ENCODE measurements at places on chromosomes 7 and 10.

DNA sequence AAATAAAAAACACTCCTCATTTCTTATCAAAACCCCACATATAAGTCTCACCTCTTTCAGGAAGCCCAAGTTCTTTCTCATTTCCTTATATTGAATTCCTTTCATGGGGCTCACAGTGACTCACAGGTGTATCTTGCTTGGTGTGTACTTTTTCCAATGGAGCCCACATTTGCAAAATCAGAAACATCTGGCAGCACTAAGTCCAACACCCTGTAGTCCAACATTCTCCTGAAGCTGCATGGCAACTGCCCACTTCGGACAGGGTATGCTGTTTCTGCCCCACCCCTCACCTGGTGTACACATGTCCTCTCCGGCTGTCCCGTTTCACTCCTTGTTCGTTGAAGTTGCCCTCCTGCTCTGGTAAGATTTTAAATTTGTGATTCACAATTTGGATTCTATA is 544.1 kb downstream of the SORCS3 start:
- no peak for DNase-seq

DNA sequence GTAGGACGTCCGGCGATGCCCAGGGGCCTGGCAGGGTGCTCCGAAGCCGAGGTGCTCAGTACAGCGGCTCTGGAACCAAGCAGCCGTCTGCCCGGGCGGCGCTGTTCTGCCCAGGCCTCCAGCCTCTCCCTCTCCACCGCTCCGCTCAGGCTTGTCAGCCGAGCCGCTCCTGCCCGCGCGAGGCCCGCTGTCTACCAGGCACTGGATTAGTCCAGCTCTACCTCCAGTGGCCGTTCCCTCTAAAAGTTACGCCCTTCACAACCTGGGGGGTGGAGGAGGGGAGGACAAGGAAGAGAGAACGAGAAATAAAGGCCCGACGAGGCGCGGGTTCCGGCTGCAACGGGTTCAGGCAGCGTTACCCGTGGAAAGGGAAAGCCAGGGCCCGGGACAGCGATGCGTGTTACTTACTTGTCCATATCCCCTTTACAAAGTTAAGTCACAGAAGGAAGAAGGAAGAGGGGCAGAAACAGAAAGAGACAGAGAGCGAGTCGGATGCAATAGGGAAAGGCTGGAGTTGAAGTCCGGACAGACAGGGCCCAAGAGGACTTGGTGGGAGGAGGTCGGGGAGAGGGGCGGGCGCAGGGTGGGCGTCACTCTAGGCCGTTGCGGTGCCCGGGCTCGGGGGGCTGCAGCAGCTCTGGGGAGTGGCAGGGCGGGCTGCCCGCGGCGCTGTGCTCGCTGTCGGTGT is 2.8 kb downstream of the SP8 start:
- DNase-seq, result peak; percentile 75

DNA sequence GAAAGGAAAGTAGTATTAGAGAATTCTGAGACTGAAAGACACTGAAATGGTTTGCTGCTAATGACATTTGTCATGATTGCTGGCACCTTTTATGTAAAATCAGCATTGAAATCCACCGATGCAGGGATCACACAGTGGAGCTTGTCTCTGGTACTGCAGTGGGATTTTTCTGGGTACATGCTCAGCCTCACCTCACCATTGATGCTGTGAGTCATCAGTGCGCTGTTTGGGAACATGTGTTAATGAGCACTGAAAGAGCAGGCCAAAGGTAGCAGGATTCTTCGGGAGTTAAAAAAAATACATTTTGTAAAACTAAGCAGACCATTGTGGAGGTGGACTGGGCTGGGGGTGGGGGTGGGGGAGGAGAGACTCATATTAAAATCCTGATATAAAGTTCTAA is 174.9 kb downstream of the CREB5 start:
- peak; percentile 45 for DNase-seq

DNA sequence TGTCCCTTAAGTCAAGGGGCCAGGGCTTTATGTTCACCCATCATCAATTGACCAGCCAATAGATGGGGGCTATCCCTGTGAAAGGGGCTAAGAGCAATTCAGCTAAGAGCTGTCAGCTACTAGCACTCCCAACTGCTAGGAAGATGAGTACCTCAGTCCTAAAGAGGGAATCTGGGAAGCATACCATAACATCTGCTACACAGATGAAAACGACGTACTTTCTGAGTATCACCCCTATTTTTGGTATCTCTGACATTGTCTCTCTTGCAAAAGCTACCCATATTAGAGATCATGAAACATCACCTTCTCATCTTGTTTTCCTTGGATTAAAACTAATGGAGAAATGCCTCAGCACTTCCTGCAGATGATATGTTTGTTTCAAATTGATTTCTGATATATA is 7.5 kb upstream of the SMNDC1 start:
- DNase-seq, result no peak

DNA sequence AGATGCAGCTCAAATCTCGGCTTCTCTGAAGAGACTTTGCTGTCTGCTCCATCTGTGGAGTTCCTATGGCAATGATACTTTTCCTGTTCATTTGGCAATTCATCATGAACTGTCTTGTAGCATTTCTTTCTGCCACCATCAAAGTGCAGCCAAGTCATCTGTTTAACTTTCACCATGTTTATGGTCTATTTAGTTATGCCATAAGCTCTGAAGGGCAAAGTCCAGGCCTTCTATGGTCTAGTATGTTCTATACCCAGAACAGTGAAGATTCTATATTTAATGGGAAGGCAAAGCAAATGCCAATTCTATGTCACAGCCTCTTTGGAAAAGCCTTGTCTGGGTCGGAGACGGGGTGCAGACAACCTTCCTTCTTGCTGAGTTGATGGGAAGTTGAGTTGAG is 472.6 kb downstream of the PLXNA4 start:
- DNase-seq, result no peak

DNA sequence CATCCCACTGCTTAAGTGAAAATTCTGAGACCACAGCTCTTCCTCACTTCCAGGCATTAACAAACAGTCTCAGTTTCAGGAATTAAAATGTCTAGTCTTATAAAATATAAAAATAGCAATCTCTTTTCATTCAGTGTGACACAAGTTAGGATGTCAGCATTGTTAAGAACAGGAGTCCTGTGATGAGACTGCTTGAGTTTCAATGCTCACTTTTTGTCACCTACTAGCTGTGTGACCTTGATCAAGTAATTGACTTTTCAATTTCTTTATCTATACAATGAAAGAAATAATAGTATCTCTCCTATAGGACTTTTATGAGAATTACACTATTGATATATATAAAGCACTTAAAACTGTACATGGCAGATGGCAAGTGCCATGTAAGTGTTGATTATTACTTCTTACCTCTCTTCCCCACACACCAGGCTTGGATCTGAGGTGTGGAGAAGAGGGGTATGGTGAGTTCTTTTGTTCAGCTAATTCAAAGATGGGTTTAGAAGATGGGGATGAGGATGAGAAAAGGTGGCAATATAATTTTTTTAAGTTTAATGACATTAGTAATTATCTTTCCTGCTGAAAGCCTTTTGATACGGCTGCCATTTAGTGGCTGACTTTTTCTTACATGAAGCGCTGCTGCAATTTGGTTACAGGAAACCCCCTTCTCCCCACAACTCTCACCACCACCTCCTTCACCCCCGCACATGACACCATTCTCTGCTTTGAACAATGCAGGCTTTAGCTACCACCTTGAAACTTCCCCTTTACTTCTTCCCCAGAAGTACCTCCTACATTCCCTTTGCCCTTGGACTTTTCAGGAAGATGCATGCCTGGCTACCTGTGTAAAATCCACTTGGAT is 20.8 kb upstream of the HYAL4 start:
- no peak for DNase-seq

- peak; percentile 20 for DNase-seq
These were observed 663.5 kb downstream of the KCNMA1 start for GRCh38 chr10:76974017-76974691.
